ENCODE measurements at places on chromosomes 5 and 9.

DNA sequence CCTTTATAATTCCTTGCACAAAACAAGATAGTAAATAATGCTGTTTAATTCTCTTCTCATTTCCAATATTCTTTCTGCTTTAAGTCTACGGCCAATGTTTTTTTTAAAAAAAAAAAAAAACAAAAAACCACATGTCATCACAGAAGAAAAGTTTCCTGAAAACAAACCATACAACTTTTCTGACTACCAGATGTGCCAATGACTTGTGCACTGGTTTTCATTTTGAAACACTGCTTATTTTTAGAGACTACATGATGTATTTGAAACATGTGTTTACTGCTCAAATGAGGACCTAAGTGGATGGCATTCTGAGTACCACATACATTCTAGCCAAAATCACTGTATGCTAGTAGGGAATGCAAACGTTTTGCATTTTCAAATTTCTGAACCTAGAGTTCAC lies 167.9 kb downstream of the GLIS3 start:
- no peak for DNase-seq

- no peak for DNase-seq
These were observed 23.5 kb downstream of the HMCN2 start for GRCh38 chr9:130288926-130289690.

- DNase-seq, result no peak
These were observed 171.9 kb downstream of the MAPKAP1 start for GRCh38 chr9:125534971-125535701.

DNA sequence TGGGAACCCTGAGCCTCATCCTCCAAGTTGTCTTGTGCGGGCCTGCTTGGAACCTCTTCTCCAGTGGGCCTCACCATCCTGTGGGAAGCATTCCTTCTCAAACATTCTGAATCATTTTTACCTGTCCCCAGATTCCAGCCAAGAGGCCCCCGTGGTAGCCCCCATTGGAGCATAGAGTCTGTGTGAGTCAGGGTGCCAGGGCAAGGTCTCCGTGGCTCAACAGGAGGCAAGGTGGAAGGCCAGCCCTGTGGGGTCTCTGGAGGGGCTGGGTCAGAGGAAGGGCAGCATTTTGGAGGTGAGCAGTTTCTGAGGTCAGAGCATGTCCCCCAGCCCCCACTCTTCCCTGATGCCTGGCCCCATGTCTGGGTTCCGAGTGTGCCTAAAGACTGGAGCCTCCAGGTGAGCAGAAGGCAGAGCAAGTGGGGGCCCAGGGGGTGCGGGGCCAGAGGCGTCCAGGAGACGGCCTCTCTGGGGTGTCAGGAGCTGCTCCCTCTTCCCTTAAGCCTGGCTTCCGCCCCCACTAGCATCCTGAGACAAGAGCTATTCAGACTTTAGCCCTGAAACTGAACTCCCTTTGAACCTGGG lies 2.1 kb downstream of the CACNA1B start:
- DNase-seq, result no peak

DNA sequence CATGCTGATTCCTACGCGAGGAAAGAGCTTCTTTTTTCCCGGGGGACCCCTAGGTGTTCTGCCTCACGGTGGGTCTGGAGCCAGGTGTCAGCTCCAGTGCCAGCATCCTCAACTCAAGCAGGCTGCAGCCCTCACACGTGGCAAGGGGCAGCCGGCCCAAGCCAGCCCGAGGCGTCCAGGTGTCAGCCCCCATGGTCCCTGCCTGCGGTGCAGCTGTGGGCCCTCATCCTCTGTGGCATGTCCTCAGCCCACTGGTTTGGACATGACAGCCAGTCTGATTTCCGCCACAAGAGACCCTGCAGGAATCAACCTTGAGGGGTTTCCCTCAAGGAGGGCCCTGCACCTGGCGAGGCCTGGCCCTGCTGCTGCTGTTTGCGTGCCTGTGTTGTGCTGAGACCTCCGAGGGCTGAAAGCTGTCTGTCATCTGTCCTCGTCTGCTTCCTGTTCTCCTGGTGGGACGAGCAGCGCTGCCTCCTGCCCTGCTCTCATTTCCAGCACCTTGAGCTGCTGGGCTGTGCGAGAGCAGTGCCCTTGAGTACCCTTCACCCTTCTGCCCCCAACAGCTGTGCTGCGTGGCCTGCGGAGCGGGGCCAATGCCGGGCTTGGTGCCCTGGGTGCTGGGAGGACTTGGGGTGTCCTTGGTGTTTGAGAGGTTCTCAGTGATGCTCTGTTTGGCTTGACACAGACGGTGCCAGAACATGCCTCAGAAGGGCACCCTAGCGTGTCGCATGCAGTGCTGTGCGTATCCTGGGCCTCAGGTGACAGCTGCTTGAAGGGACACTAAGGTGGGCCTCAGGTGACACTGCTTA lies 137.6 kb downstream of the CACNA1B start:
- no peak for DNase-seq

DNA sequence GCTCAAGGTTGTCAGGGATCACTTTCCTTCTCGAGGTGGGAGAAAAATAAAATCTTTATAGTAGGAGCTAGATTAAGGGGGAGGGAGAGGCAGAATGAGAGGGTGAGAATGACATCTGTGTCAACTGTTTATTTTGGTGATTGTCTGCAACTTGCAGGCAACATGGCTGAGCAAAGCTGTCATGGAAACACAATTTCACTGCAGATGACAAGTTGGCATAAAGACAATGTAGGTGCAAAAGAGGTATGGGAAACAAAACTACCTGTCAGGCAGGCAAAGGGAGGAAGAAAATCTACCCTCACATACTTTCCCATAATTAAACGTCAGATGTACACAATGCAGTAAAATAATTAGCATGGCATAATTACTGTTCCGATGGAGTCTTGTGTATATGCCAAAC lies 167.4 kb downstream of the SLIT3 start:
- no peak for DNase-seq

- no peak for DNase-seq
These were observed 74.5 kb upstream of the XPA start for GRCh38 chr9:97771641-97772040.

GRCh38 chr5:125148706-125149105 lies 402.3 kb upstream of the ZNF608 start:
- DNase-seq, result no peak

DNA sequence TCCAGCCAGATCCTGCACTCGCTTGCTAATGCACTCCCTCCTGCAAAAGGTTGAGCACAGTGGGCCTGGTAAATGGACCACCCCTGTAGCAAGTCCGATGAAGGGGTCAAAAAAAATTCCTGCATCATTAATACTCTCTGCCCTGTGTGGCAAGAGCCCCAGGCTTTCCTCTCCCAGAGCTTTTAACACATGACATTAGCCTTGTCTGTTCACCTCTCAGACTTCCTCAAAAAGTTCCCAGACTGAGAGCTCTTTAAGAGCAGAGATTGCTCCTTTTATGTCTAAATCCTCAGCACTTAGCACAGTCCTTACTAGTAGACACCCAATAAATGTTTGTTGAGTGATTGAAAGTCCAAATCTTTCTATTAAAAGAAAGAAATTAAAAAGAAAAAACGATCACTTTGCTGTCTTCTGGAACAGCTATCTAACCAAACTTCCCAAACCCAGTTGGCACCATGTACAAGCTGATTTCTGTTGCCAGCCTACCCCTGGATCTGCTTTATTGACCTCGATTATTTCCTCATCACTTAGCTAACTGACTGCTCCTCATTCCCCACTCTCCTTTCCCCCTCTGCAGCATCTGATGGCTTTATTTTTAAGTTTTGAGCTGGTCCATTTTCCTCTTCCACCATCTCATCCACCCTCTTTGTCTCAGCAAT lies 209.8 kb downstream of the ENC1 start:
- no peak for DNase-seq

GRCh38 chr5:5430136-5430535 lies 7.7 kb downstream of the ICE1 start:
- no peak for DNase-seq

GRCh38 chr5:172234031-172234430 lies 40.1 kb downstream of the EFCAB9 start:
- DNase-seq, result no peak

GRCh38 chr5:53915120-53915519 lies 354.7 kb downstream of the NDUFS4 start:
- no peak for DNase-seq

GRCh38 chr5:115487168-115487567 lies 57.4 kb downstream of the FEM1C start:
- no peak for DNase-seq

DNA sequence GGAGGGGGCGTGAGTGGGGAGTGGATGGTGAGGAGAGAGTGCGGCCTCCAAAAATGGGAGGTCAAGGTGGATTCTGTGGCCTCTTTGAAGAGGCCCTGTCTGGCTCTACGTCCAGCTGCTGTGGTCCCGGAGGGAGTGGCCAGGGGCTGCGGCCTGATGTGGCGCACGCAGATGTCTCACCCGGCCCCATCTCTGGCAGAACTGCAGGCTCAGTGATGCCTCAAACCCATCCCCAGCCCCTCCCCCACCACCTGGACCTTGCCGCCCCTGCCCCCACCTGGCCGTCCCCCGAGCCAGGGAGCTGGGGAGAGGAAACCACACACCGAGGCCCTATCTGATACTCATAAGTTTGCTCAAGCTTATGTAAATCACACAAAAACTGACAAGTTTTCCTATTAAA lies 267.6 kb downstream of the PBX3 start:
- no peak for DNase-seq

GRCh38 chr5:37859805-37860204 lies 20.0 kb upstream of the GDNF start:
- no peak for DNase-seq

- DNase-seq, result no peak
These were observed 37.4 kb downstream of the C9orf50 start for GRCh38 chr9:129583308-129584038.

- no peak for DNase-seq
These were observed 55.0 kb upstream of the MARCHF11 start for GRCh38 chr5:16234598-16234997.

All from trophoblast cell (in vitro differentiated cells and primary cell).